Activated CD8-positive, alpha-beta memory T cell treated with anti-CD3 and anti-CD28 coated beads, Interleukin-2, amount 10 ng/mL, durations not matched to agents 7 days and 5 days (primary cell): ENCODE measurements at places on chromosomes 12 and 14. TPM values are rescaled to one million over a fixed set of nuclear protein-coding genes. Genes with fewer than 3 reads are reported as not detected.

PROX2 gene
- total RNA-seq = 0.44 TPM

MYH7 gene
- 0.09 TPM for total RNA-seq

HOXC6 gene
- total RNA-seq = not detected

AHNAK2 gene
- total RNA-seq = not detected

POTEM gene
- not detected for total RNA-seq

CHGA gene
- total RNA-seq = not detected

ACVRL1 gene
- not detected for total RNA-seq

ARG2 gene
- total RNA-seq = 13.6 TPM

SYNDIG1L gene
- total RNA-seq = not detected

HAL gene
- 0.38 TPM for total RNA-seq

CCDC198 gene
- total RNA-seq = not detected

CLEC6A gene
- total RNA-seq = not detected

ANO2 gene
- total RNA-seq = not detected
